ENCODE measurements at places on chromosomes 1 and 21.

DNA sequence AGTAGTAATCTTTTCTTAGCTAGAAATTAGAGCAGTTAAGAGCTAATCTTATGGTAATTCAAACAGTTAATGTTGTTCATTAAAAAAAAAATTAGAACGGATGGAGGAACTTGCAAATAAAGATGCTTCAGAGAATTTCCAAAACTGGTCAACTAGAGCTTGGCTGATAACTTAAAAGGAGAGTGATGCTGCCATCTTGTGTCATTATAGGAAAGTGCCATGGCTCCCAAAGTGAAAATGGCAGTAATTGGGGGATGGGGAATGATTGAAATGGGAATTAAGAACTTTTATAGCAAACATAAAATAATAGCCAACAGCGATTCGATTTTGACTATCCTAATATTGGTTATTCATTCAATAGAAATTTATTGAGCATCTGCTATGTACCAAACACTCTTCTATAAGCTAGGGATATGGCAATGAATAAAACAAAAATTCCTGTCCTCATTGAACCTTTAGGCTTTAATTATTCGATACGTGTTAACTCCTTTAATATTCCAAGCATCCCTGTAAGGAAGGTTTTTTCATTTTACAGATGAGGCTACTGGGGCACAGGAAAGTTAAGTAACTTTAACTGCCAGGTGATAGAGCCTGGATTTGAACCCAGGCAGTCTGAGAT is 5.7 kb upstream of the PLPP3 start:
- DNase-seq: no peak

DNA sequence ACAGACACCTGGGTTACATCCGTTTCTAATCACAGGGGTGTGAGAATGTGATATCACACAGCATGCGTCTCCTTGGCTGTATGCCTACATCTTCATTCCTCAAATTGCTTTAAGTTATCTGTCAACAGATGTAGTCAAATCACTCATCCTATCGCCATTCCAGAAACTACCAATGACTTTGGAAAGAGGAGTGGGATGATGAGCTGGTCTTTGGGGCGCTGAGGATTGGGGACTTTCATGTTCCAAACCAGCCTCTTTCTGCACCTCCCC is 104.8 kb downstream of the NAV1 start:
- no peak for DNase-seq

DNA sequence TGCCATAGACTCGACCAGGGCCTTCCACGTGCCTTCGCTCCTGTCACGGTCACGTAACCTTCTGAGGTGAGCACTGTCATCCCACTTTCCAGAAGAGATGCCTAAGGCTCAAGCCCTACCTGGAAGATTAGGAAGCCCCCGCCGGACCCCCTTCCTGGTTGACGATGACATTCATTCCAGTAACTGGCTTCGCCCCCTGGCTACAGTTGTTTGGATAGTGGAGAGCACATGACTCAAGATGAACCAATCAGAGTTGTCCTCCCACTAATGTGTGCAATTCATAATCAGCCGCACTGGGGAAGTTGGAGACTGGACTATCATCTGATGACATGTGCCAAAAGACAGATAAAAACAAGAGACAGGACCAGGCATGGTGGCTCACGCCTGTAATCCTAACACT is 104.0 kb upstream of the GJB5 start:
- no peak for DNase-seq

GRCh38 chr1:217369996-217370551 is 260.8 kb downstream of the GPATCH2 start:
- DNase-seq: no peak

- no peak for DNase-seq
Measured at GRCh38 chr1:20152599-20152930, 13.4 kb downstream of the PLA2G2F start.

GRCh38 chr1:81310250-81310649 is 490.5 kb upstream of the ADGRL2 start:
- DNase-seq: no peak

- no peak for DNase-seq
Measured at GRCh38 chr21:45556645-45557615, 14.7 kb upstream of the SLC19A1 start.

- no peak for DNase-seq
Measured at GRCh38 chr1:94708811-94709210, 111.3 kb upstream of the SLC44A3 start.

DNA sequence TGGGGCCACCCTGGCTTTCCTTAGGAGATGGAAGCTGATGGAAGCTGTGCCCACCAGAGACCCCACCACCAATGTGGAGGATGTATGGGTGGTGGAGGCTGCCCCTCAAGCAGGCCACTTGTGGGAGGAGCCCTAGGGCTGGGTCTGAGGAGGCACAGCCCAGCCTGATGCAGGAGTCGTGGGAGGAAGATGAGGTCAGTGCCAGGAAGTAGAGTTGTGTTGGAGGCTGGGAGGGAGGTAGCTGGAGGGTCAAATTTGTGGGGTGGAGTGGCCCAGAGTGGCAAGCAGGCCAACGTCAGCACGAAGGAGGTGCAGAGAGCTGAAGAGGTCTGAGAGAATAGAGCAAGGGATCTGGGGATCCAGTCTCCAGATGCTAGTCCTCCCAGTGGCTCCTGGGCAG is 119.0 kb upstream of the USP24 start:
- no peak for DNase-seq

- no peak for DNase-seq
Measured at GRCh38 chr1:162502928-162503327, 5.3 kb downstream of the UHMK1 start.

DNA sequence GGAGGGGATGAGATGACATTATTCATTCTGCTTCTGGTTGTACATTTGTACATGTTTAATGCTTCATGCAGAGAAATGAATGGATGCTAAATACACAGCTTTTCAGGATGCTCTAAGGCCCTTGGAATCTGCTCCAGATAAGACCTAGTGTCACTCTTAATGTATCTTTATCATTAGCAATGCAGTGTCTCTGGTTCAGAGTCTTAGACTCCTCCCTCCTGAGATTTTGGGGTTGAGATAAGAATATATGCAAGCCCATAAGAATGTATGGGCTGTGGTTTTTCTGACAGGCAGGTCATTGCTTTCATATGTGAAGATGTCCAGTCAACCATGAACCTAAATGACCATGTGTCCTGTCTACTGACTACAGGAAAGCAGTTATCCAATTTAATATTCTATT is 415.5 kb downstream of the RPS6KC1 start:
- no peak for DNase-seq

- DNase-seq: no peak
Measured at GRCh38 chr1:39692152-39693074, 1.2 kb upstream of the HPCAL4 start.

- DNase-seq: no peak
Measured at GRCh38 chr1:93738075-93738622, 56.5 kb upstream of the BCAR3 start.

GRCh38 chr1:108644984-108645383 is 15.9 kb downstream of the HENMT1 start:
- peak; percentile 17 for DNase-seq

DNA sequence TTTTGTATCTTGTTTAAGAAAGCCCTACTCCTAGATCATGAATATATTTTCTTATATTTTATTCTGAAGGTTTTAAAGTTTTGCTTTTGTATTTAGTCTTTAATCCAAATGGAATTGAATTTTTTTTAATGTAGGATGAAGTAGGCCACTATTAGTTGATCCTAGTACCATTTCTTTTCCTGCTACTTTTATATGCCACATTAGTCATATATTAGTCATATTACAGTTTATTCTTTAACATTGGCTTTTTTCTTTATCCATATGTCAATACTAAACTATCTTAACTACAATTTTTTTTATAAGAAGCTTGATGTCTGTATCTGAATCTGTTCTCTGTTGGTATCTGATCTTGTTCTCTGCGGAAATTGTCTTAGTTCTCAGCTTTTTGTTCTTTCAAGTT is 48.8 kb downstream of the MAN1A2 start:
- DNase-seq: no peak

GRCh38 chr1:216293683-216294082 is 129.6 kb downstream of the USH2A start:
- no peak for DNase-seq

GRCh38 chr1:186575348-186575747 is 104.9 kb downstream of the PTGS2 start:
- no peak for DNase-seq

- no peak for DNase-seq
Measured at GRCh38 chr1:53334312-53334711, 6.4 kb upstream of the LRP8 start.

DNA sequence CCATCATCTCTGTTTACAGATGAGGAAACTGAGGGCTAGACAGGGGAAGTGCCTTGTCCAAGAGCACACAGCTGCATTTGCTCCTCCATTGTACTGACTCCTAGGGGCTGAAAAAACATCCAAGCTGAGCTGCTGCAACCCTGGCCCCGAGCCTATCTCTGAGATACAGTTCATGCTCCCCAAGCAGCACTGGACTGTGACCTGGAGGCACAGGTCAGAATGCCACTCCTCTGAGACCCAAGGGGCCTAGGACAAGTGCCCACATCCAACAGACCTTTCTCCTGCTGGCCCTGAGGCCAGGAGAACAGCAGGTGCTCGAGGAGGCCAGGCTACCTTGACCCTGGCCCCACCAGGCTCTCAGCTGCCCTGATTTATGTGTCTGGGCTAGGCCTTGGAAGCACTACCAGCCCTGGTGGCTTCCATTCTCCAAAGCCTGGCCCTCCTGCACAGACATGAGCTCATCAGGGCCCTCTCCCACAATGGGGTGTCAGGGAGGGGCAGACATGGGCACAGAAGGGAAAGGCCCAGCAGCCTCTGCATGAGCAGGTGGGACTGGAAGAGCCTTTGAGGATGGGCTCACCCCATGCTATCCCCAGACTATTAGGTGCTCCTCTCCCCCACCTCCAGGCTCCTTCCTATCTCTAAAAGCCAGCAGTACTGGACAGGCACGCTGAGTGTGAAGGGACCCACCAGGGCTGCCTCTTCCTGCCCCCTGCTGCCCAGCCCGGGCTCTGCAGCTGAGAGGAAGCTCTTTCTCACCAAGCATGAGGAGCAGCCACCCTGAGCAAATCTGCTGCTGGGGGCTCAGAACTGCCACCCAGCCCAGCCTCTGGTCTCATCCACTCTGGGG is 18.8 kb downstream of the ADGRB2 start:
- DNase-seq: no peak

DNA sequence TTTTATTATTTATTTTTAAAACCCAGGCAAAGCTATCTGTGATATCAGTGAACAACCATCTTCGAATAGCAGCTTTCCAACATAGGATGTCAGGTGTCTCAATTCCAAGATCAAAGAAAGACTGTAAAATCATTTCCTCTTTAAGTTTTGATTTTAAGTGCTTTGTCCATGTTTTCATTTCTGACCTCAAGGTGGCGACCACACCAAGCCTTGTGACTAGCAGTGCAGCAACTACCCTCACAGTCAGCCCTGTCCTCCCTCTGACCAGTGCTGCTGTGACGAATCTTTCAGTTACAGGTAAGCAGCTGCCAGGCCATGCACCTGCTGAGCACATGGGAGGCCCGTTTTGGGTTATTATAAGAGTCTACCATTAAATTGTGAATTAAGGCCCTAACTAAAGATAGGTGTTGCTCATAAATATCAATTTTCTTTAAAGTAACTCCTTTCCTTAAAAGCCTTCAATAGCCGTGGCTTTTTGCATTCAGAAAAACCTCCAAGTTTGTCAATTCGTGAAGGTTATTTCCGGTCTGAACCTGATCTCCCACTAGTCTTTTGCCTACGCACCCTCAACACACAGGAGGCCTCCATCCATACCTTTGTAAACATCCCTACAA is 117.0 kb downstream of the CD247 start:
- peak; percentile 10 for DNase-seq

DNA sequence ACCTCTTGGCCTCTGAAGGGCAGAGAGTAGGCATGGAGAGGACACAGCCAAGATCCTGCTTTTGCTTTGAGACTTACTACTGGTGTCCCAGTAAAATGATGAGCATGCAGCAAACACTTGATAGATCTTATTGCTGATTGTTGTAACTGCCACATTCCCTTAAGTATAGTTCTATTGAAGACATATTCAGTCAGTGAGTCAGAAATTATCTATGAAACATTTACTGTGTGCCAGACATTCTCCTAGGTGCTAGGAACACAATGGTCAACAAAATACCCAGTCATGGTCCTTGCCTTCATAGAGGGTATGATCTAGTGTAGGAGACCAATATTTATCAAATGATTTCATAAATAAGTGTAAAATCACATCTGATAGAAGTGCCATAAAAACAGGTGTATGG is 13.6 kb downstream of the STYXL2 start:
- DNase-seq: no peak

GRCh38 chr1:173601588-173601987 is 1.3 kb downstream of the SLC9C2 start:
- no peak for DNase-seq

GRCh38 chr1:77639557-77640069 is 42.8 kb downstream of the ZZZ3 start:
- no peak for DNase-seq

DNA sequence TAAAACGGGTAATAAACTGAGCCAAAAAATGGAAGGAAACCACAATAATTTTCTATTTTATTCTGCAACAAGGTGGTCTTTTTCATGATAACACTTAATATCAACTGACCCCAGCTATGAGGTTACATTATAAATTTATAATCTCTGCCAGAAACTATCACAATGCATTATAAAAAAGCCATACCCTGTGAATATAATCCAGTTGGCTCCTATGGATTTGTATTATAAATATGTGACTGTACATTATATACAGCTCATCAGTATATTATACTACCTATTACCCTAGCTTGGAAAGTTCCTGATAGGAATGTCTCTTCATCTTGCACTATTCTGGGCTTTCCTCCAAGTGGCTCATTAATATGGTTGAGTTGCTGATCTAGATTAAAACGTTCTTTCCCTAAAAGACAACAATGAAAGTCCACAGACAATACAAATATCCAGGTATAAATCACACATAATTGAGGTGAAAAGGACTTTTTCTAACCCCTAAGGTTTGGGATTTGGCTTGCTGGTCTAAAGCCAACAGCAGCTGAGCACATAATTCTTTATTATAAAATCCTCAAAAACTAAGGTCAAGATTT is 487.7 kb downstream of the TTLL7 start:
- DNase-seq: no peak

- no peak for DNase-seq
Measured at GRCh38 chr1:239952348-239953308, 139.1 kb upstream of the FMN2 start.

GRCh38 chr1:167447521-167448136 is 70.7 kb downstream of the CD247 start:
- DNase-seq: peak; percentile 33

- no peak for DNase-seq
Measured at GRCh38 chr1:59434336-59434735, 137.4 kb downstream of the FGGY start.

DNA sequence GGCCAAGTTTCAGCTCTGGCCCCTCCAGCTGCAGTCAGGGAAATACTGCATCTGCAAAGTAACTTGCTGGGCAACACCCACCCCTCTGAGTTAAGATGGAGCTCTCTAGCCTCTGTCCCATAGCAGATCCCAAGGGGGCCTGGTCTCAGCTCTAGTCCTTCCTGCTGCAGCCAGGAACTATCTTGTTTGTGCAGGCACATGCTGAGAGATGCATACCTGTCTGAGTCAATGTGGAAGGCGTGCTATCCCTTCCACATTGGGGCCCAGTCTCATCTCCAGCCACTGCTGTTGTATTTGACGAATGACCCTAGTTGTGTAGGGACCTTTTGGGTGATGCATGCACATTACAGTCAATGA is 76.4 kb downstream of the CTH start:
- no peak for DNase-seq

- no peak for DNase-seq
Measured at GRCh38 chr1:22222723-22223122, 79.8 kb upstream of the WNT4 start.

GRCh38 chr21:45432575-45433255 is 27.8 kb downstream of the COL18A1 start:
- no peak for DNase-seq

- no peak for DNase-seq
Measured at GRCh38 chr1:9357958-9358357, 65.3 kb downstream of the SPSB1 start.
